Hepatocyte (in vitro differentiated cells): ENCODE measurements at places on chromosomes 1 and 21. TPM values are rescaled to one million over a fixed set of nuclear protein-coding genes. Genes with fewer than 3 reads are reported as not detected.

HPCAL4 gene
- total RNA-seq: 14.2 and 15.8 TPM in 2 replicates

RGSL1 gene
- total RNA-seq: not detected in 2 replicates

DNA sequence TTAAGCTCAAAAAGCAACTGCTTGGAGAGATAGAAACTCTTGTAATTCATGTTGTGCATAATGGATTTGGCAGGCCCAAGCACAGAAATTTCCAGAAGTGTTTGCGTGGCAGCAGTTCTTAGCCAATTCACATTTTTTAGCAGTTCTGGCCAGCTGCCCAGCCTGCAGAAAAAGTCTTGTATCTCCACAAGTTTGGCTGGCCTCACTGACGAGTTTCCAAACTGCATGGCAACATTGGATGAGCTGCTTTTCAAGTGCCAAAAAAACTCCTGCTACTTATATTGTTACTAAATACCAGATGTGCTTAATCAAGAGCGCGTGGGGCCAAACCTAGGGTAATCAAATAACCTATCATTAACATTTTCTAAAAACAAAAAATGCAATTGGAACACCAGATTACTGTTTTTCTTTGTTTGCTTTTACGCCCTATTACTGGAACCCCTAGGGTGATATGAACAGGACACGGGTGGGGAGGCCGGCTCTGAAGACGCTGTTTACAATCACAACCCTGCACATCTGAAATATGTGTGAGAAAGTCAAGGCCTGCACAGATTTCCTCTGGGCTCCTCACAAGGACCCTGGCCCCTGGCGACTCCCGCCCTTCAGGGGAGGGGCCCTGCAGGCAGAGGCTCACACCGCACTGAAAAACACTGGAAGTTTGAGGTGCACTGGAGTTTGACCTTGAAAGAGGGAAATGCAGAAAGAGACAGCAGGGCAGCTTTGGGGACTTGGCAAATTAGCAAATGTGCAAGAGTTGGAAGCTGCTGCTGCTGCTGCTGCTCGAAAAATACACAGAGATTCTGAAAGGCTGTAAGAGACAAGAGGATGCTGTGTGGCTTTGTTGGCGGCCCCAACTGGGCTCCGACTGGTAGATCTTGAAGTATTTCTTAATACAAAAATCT lies 55.2 kb upstream of the TARBP1 start:
- no peaks in the 10 kb centered on the region for H3K27me3 ChIP-seq
- H3K4me3 ChIP-seq: no peak overlapping the region
- peaks cover 79% of the 10 kb centered on the region for H3K4me1 ChIP-seq
- peak overlapping the region; percentile 92 for H3K27ac ChIP-seq
- H3K36me3 ChIP-seq: no peaks in the 10 kb centered on the region
- DNase-seq: peak; percentile 91

- H3K36me3 ChIP-seq: no peaks in the 10 kb centered on the region
- no peaks in the 10 kb centered on the region for H3K27me3 ChIP-seq
- peaks cover 3% of the 10 kb centered on the region for H3K4me1 ChIP-seq
- peak overlapping the region; percentile 71 for H3K27ac ChIP-seq
These were observed 161.3 kb downstream of the TSEN15 start for GRCh38 chr1:184212649-184213314.
